ENCODE measurements at places on chromosomes 7 and 10. TPM values are rescaled to one million over a fixed set of nuclear protein-coding genes. Genes with fewer than 3 reads are reported as not detected.

- DNase-seq = no peak
Measured at GRCh38 chr10:132681858-132682755, 103.8 kb downstream of the NKX6-2 start.

The ABCA13 gene
- polyA plus RNA-seq = 0.94 TPM

DNA sequence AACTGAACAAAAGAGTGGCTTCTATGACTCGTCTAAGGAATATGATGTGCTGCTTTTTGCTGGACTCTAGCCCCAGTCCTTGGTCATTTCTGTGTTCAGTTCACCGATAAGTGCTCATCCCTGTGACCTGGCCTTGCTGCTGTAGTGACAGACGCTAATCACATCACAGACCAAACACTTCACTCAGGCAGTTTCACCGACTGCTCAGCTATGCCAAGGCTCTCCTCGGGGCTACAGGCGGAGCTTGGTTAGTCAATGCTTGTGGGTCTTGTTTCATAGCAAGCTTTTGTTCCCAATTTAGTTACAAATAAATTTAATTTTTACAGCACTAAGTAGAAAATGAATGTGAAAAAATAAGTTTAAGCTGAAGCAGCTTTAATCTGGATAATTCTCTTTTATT lies 190.8 kb upstream of the PRKCQ start:
- no peak for DNase-seq

- no peak for DNase-seq
Measured at GRCh38 chr10:49741108-49741995, 20.8 kb downstream of the OGDHL start.

The CPED1 gene
- polyA plus RNA-seq = 43.9 TPM

The PAX4 gene
- polyA plus RNA-seq = not detected

GRCh38 chr7:130486114-130486953 lies 5.6 kb upstream of the MEST start:
- no peak for DNase-seq

GRCh38 chr10:29773675-29774091 lies 138.9 kb upstream of the SVIL start:
- no peak for DNase-seq

The AKR1D1 gene
- 0.20 TPM for polyA plus RNA-seq

GRCh38 chr7:83649701-83650100 lies 762 bp upstream of the SEMA3E start:
- no peak for DNase-seq

The UCMA gene
- polyA plus RNA-seq = not detected

The OR2A1 gene
- polyA plus RNA-seq = 0.42 TPM

The SOSTDC1 gene
- polyA plus RNA-seq = 47.4 TPM

GRCh38 chr7:157918326-157919080 lies 581.7 kb downstream of the DNAJB6 start:
- no peak for DNase-seq
